Activated CD4-positive, alpha-beta memory T cell treated with anti-CD3 and anti-CD28 coated beads, Interleukin-2, amount 10 ng/mL, durations not matched to agents 7 days and 5 days (primary cell): ENCODE measurements at places on chromosomes 4 and X. TPM values are rescaled to one million over a fixed set of nuclear protein-coding genes. Genes with fewer than 3 reads are reported as not detected.

DNA sequence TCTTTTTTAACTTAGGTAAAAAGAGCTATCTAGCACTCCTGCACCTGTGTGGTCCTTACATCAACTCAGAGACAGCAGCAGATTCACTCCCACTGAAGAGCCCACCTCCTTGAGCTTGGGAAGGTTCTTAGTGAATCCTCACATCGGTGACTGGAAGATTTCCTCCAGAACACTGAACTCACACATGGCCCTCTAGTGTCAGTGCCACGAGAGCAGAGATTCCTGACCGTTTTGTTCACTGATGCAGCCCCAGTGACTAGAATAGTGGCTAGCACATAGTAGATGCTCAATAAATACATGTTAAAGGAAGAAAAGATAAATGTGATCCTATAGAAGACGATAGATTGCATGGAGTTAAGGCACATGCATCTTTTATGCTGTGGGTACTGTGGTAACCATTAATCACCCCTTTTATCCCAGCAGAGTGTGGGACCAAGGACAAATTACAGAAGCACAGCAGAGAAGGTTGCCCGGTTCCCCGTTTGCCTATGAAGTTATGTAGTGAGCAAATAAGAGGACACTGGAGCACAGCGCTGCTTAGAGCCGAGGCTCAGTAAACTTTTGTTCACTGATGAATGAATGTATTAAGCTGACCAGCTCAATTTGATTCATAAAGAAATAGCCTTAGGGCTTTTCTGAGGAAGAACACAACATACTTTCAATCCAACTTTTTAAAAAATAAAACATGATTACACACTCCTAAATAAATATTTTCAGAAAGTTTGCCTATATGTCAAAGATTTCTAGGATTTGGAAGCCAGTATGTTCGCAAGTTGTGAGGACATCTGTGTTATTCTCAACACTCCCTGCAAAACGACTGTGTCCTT lies 8.7 kb downstream of the GASK1B start:
- no peaks in the 10 kb centered on the region for H3K36me3 ChIP-seq
- no peaks in the 10 kb centered on the region for H3K4me1 ChIP-seq
- no peak overlapping the region for H3K27ac ChIP-seq
- H3K27me3 ChIP-seq = no peaks in the 10 kb centered on the region

- H3K27ac ChIP-seq = no peak overlapping the region
- H3K36me3 ChIP-seq = no peaks in the 10 kb centered on the region
- H3K4me1 ChIP-seq = no peaks in the 10 kb centered on the region
- no peak for DNase-seq
Observed at GRCh38 chr4:41580007-41580406, 42.0 kb downstream of the LIMCH1 start.

- H3K27ac ChIP-seq = no peak overlapping the region
- H3K4me1 ChIP-seq = no peaks in the 10 kb centered on the region
- H3K36me3 ChIP-seq = no peaks in the 10 kb centered on the region
- DNase-seq = no peak
- H3K27me3 ChIP-seq = no peaks in the 10 kb centered on the region
- H3K4me3 ChIP-seq = no peak overlapping the region
Observed at GRCh38 chr4:110787109-110787508, 164.2 kb upstream of the PITX2 start.

DNA sequence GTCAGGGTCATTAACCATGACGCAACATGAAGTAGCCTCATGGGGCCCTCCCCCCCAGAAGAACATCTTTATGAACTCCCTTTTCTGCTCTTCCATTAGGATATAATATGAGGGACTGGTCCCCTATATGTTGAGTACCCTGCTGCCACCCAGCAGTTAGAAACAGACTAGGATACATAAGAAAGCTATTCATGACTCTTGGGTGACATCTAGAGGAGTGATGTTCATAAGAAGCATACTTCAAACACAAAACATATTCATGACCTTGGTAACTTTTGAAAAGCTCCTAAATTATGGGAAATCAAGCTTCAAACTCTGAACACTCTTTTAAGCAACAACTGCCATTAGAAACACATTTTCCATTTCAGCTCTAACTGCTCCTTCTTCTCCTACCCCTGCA lies 155.2 kb upstream of the SPIN4 start:
- no peak overlapping the region for H3K4me3 ChIP-seq
- H3K27ac ChIP-seq = no peak overlapping the region
- no peaks in the 10 kb centered on the region for H3K27me3 ChIP-seq
- H3K4me1 ChIP-seq = peaks cover 1% of the 10 kb centered on the region
- H3K36me3 ChIP-seq = no peaks in the 10 kb centered on the region

- H3K27ac ChIP-seq = no peak overlapping the region
- no peaks in the 10 kb centered on the region for H3K36me3 ChIP-seq
- no peak for DNase-seq
- H3K27me3 ChIP-seq = no peaks in the 10 kb centered on the region
- H3K4me3 ChIP-seq = no peak overlapping the region
Observed at GRCh38 chr4:25563071-25563564, 92.5 kb upstream of the SLC34A2 start.

TCEANC gene
- 4.6 TPM for total RNA-seq

DNA sequence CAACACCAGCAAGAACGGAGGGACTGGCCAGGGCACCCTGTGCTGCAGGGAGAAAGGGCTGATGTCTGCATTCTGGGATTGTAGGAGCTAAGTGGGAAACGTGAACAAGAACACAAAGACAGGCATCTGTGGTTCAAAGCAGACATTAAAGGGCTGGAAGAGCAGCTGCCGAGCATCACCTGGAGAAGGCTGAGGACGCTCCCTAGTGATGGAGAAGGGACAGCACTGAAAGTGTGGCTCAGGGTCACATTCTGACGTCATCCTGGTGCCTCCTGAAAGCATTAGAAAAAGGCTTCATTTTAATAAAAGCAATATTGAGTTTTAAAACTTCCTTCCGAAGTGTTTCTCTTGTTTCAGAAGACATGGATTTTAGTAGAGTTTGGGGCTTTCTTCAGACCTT lies 62.3 kb downstream of the CLDN22 start:
- H3K36me3 ChIP-seq = no peaks in the 10 kb centered on the region
- no peak overlapping the region for H3K4me3 ChIP-seq
- peaks cover 2% of the 10 kb centered on the region for H3K27me3 ChIP-seq
- no peak overlapping the region for H3K27ac ChIP-seq
- DNase-seq = no peak
